ENCODE measurements at places on chromosomes 11 and 22. TPM values are rescaled to one million over a fixed set of nuclear protein-coding genes. Genes with fewer than 3 reads are reported as not detected.

DNA sequence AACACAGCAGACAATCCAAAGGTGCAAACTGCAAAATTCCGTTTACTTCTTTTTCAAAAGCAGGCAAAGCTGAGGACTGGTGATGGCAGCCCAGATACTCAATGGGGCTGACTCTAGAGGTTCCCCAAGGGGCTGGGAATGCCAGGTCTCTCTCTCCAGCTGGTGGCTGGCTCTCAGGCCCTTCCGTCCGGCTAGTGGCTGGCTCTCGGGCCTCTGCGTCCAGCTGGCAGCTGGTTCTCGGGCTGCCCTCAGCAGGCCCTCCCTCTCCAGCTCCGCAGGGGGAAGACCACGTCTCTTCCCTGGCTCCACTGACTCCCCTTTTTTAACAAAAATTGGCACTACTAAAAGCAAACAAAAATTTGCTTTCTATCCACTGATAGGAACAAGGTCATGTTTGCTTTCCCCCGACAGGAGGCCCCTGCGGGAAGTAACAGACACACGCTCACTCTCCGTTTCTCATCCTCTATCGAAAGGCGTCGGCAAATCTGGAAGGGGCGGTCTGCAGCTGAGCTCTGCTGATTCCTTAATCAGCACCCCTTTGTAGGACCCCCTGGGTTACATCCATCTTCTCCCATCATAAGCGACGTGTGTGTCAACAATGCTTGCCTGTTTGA, 381.4 kb downstream of the BRD1 start:
- H3K36me3 ChIP-seq, result peaks cover 2% of the 10 kb centered on the region
- H3K4me3 ChIP-seq, result no peak overlapping the region
- H3K4me1 ChIP-seq, result peaks cover 21% of the 10 kb centered on the region
- no peak for DNase-seq

- peaks cover 21% of the 10 kb centered on the region for H3K4me1 ChIP-seq
- peaks cover 20% of the 10 kb centered on the region for H3K27me3 ChIP-seq
- peaks cover 9% of the 10 kb centered on the region for H3K36me3 ChIP-seq
- H3K27ac ChIP-seq, result no peak overlapping the region
- no peak overlapping the region for H3K4me3 ChIP-seq
Observed at GRCh38 chr11:57484141-57484710, 23.9 kb downstream of the RTN4RL2 start.

DNA sequence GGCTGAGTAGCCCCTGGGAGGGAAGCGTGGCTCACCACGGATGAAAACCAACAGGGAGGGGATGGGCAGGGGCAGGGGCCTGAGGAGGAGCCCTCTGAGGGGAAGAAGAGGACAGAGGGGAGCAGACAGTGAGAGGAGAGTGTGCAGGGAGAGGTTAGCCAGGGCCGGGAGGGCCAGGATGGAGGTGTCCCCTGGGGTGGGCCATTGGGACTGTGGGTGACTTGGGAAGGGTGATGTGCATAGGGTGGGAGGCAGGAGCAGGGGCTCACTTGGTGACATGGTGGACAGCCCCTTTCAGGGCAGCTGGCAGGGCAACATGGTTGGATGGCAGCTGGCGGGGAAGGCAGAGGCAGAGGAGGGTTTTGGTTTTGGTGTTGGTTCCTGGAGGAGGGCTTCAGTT, 5.6 kb upstream of the GDPD5 start:
- peaks cover 25% of the 10 kb centered on the region for H3K4me1 ChIP-seq
- no peak overlapping the region for H3K4me3 ChIP-seq
- no peak overlapping the region for H3K27ac ChIP-seq

GRCh38 chr22:46028106-46028991, 51.4 kb upstream of the WNT7B start:
- no peak overlapping the region for H3K4me3 ChIP-seq
- no peaks in the 10 kb centered on the region for H3K36me3 ChIP-seq
- peaks cover 21% of the 10 kb centered on the region for H3K27me3 ChIP-seq
- no peak overlapping the region for H3K27ac ChIP-seq
- H3K4me1 ChIP-seq, result peaks cover 4% of the 10 kb centered on the region
- DNase-seq, result no peak

The CYP2D6 gene
- total RNA-seq, result 6.6 TPM

The SLC25A18 gene
- not detected for total RNA-seq

The F2 gene
- total RNA-seq, result not detected

The PTGDR2 gene
- total RNA-seq, result 0.16 TPM

The CHID1 gene
- 44.2 TPM for total RNA-seq

Data from activated T-cell treated with anti-CD3 and anti-CD28 coated beads, Interleukin-2, amount 50 U/mL, for 72 hours (primary cell).